ENCODE measurements at places on chromosomes 13 and 19. TPM values are rescaled to one million over a fixed set of nuclear protein-coding genes. Genes with fewer than 3 reads are reported as not detected.

GRCh38 chr13:114090476-114090875 lies 41.9 kb downstream of the RASA3 start:
- DNase-seq, result no peak

GRCh38 chr19:1388637-1389026 lies 4.9 kb downstream of the NDUFS7 start:
- DNase-seq, result no peak

DNA sequence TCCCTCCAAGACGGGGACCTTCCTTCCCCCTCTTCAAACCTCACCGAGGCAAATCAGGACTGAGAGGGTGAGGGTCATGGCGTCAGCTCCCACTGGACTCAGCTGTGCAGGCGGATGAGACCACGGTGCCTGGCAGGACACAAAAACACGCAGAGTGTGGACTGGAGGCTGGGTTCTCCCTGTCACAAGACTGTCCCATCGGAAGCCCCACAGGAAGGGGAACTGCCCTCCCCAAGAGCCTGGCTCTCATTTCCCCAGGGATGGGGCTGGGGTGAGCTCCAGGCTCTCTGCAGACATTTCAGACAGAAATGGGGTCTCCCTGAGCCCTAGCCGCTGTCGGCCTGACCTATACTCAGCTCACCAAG lies at the start of gene LILRB5:
LILRB5 (minus strand) TSS at position 158 of the 365 bp plus-strand sequence; CDS start at position 78, 80 bp downstream.
- no peak for DNase-seq

- DNase-seq, result no peak
Observed at GRCh38 chr13:32555613-32556012, 17.0 kb upstream of the N4BP2L2 start.

GRCh38 chr13:48353590-48353989 lies 50.0 kb downstream of the RB1 start:
- DNase-seq, result no peak

GRCh38 chr13:113098162-113098732 lies 7.3 kb upstream of the F7 start:
- no peak for DNase-seq

- DNase-seq, result no peak
Observed at GRCh38 chr13:112967686-112968379, 1.2 kb upstream of the MCF2L start.

DNA sequence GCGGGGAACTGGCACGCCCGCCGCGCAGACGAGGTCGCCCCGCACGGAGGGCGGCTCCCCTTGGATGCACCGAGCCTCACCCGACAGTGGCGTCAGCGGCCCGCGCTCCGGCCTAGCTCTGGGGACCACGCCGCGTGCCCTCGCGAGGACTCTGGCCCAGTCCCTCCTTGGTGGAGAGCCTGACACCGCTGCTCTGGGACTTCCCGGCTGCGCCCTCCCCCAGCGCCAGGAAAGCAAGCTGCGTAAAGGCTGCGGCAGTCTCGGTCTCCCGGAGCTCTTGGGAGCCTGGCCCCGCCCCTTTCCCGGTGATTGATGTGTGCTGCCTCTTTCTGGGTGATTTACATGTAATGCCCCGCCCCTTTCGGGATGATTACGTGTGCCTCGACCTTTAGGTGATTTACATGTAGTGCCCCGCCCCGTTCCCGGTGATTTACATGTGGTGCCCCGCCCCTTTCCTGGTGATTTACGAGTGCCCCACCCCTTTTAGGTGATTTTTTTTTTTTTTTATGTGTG lies at the start of gene LENG9:
LENG9 (minus strand) TSS at position 248 of the 513 bp plus-strand sequence. CDS start 252 bp downstream, outside the sequence.
- DNase-seq, result peak; percentile 92

GRCh38 chr13:33154911-33155310 lies 130.6 kb downstream of the STARD13 start:
- DNase-seq, result no peak

GRCh38 chr13:106986687-106987426 lies 418.9 kb upstream of the ARGLU1 start:
- no peak for DNase-seq

IRGC gene
- total RNA-seq, result not detected
